Heart right ventricle (tissue), 16 donors: ENCODE measurements at places on chromosomes 2 and 18. TPM values are rescaled to one million over a fixed set of nuclear protein-coding genes. Genes with fewer than 3 reads are reported as not detected.

SERPINB4 gene
- total RNA-seq = not detected

INHA gene
- total RNA-seq = 3.4 TPM

HOXD11 gene
- total RNA-seq = not detected

DLGAP1 gene
- not detected for total RNA-seq

SEC11C gene
- total RNA-seq = 21.8 TPM

STAT4 gene
- total RNA-seq = 9.2 TPM

- no peak for DNase-seq
These were observed 34.9 kb upstream of the RNF138 start for GRCh38 chr18:32056613-32057358.

DNA sequence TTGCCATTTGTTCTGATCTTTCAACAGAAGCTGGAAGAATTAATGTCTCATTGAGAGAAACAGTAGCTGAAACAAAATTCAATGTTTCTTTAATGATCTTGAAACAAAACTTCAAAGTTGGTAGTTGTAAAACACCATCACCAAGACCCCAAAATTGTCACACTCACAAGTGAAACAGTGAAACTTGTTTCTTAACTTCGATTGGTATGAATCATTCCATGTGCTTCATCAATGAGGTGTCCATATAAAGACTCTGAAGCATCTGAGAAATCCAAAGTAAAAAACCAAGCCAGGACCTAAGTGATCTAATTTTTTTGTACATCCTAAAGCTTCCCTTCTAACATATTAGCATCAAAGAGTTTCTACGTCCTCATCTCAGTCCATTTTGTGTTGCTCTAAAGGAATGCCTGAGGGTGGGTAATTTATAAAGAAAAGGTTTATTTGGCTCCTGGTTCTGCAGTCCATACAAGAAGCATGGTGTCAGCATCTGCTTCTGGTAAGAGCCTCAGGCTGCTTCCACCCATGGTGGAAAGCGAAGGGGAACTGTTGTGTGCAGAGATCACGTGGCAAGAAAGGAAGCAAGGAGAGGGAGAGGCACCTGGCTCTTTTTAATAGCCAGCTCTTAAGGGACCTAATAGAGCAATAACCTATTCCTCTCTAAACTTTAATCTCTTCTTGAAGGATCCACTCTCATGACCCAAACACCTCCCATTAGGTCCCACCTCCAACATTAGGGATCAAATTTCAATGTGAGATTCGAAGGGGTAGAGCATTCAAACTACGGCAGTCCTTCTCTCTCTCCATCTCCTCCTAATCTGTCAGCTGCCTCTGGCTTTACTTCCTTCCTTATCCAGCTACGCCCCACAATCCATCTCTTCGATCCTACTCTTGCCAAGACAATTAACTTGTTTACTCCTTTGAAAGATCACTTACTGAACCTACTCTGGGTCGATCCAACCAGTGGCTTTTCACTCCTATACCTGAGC, 20.7 kb upstream of the TLK1 start:
- DNase-seq = no peak

DNA sequence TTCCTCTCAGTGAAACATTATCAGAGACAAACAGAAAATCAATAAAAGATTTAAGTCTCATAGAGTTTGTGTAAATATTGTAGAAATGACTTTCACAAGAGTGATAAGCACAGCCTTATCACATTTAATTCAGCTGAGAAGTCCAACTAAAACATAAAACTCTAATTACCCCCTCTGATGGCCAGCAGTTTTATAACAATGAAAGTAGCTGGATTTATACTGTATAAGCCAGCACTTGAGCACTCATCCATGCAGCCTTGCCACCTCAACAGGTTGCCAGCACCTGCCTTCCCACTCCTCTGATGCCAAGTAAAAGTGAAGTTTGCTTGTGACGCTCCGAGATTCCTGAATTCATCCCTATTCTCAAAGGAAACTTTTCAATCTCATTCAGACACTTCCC, 103.0 kb upstream of the STK39 start:
- DNase-seq = no peak

- no peak for DNase-seq
These were observed 27.5 kb upstream of the PGAP1 start for GRCh38 chr2:196954001-196954400.

DNA sequence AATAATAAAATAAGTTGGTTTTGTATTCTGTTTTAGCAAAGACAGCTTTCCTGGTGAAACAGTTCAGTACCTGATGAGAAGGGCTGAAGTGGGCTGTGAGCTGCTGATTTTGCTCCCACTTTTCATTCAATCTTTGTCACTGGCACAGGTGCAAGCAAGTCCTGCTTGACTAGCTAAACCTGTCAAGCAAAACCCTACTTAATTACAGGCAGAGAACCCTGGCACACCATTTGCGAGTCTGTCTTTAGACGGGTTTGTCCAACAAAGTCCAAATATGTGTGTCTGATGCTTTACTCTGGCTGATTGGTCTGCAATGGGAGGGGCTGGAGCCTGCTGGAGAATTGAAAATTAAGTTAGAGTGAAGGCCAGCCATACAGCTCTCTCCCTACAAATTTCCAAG, 267.2 kb downstream of the EPHA4 start:
- DNase-seq = no peak

GRCh38 chr2:166197446-166197845, 69.6 kb upstream of the SCN1A start:
- DNase-seq = no peak

DNA sequence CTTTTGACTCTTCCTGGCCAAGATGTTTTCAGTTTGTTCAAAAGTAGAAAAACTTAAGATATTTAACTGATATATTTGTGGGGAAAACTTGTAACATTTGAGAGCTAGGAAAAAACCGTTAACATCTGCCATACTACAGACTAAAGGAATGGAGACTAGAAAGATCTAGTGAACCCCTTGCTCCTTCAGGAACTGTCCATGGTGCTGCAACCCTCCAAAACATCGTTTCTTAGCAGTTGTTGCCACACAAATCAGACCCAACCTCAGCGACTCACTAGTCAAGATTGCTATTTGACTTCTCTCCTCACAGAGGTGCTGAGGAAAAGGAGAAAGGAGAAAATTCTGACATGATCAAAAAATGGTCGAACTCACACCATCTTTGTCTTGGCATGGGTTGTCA, 393.8 kb upstream of the LYPD1 start:
- DNase-seq = no peak

- no peak for DNase-seq
These were observed 5.2 kb downstream of the ASIC4 start for GRCh38 chr2:219519526-219519916.
